H1 (cell line): ENCODE measurements at places on chromosomes 2 and 18. TPM values are rescaled to one million over a fixed set of nuclear protein-coding genes. Genes with fewer than 3 reads are reported as not detected.

GRCh38 chr18:66523219-66523991 is 80.5 kb downstream of the CDH19 start:
- no peaks in the 10 kb centered on the region for H3K27me3 ChIP-seq
- no peaks in the 10 kb centered on the region for H3K36me3 ChIP-seq
- H3K27ac ChIP-seq, result no peak overlapping the region
- no peaks in the 10 kb centered on the region for H3K4me1 ChIP-seq
- H3K4me3 ChIP-seq, result no peak overlapping the region

Gene NOSTRIN
- total RNA-seq, result not detected in 2 replicates

GRCh38 chr18:79586436-79587225 is 93.0 kb upstream of the CTDP1 start:
- H3K27ac ChIP-seq, result no peak overlapping the region
- H3K4me1 ChIP-seq, result peaks cover 7% of the 10 kb centered on the region
- no peak for DNase-seq
- H3K27me3 ChIP-seq, result no peaks in the 10 kb centered on the region

DNA sequence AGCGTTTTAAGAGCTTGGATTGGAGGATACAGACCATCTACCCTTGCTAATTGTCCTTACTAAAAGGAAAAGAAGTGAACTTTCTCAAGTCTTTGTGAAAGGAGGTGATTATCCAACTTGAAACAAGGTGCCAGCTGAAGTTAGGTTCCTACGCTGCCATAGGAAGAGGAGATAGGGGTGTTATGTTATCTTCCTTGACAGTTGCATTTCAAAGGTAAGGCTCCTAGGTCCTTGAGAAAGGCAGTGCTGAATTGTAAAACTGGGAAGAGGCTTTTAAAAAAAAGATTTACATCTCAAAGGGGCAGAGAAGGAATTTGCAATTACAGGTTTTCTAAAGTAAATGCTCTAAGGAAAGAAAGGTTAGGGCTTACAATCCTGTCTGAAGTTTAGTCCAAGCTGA is 810.2 kb upstream of the LRATD1 start:
- H3K27me3 ChIP-seq, result peaks cover 56% of the 10 kb centered on the region
- no peak overlapping the region for H3K4me3 ChIP-seq
- no peaks in the 10 kb centered on the region for H3K4me1 ChIP-seq
- no peak for DNase-seq

- DNase-seq, result no peak
- H3K27ac ChIP-seq, result no peak within 1 kb of the TSS
- H3K4me3 ChIP-seq, result peak within 1 kb of the TSS; percentile 60
- peaks cover 3% of the 10 kb centered on the region; the same call in 1 of the 2 replicates for H3K4me1 ChIP-seq
- H3K27me3 ChIP-seq, result peaks cover 41% of the 10 kb centered on the region
- no peaks in the 10 kb centered on the region for H3K36me3 ChIP-seq
These were observed at the start of gene ATP6V1C2 for GRCh38 chr2:10721396-10722251. TSS of gene ATP6V1C2 (plus strand) at chr2:10721630. CDS start at chr2:10722850, 1,220 bp downstream.

GRCh38 chr2:36667931-36668330 is 28.6 kb upstream of the VIT start:
- H3K4me3 ChIP-seq, result no peak overlapping the region
- H3K4me1 ChIP-seq, result no peaks in the 10 kb centered on the region
- H3K27ac ChIP-seq, result no peak overlapping the region
- H3K36me3 ChIP-seq, result no peaks in the 10 kb centered on the region
- no peak for DNase-seq

GRCh38 chr2:33395655-33396249 is 80.7 kb upstream of the RASGRP3 start:
- no peak overlapping the region for H3K4me3 ChIP-seq
- peaks cover 2% of the 10 kb centered on the region; the same call in 1 of the 2 replicates for H3K27me3 ChIP-seq
- no peak for DNase-seq
- H3K36me3 ChIP-seq, result no peaks in the 10 kb centered on the region
- H3K27ac ChIP-seq, result no peak overlapping the region

Gene TMEM17
- total RNA-seq, result 0.69 and 0.99 TPM in 2 replicates

DNA sequence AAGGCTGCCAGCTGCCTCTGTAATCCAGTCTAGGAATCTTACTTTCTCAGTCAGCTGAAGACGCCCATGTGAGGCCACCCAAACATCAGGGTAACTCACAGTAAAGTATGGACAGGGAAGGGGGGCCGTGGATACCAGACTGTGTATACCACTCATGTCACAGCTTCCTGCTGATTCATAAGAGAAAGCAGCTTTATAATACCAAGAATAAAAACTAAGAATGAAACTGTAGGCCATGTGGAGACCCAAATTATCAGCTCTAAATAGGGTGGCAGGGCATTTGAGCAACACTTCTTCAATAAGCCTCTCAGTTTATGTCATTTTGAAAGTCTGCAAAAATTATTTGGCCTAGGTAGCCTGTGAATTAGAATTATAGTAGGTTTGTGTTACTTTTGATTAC is 115.0 kb upstream of the CDCA7 start:
- DNase-seq, result no peak
- H3K27ac ChIP-seq, result no peak overlapping the region
- peaks cover 3% of the 10 kb centered on the region for H3K4me1 ChIP-seq

- DNase-seq, result no peak
- H3K4me1 ChIP-seq, result no peaks in the 10 kb centered on the region
- H3K27ac ChIP-seq, result no peak overlapping the region
- no peaks in the 10 kb centered on the region for H3K36me3 ChIP-seq
- no peaks in the 10 kb centered on the region for H3K27me3 ChIP-seq
These were observed 77.4 kb upstream of the NPAS2 start for GRCh38 chr2:100742277-100743254.

Gene GALNT14
- 10.3 and 13.7 TPM in 2 replicates for total RNA-seq

Gene SATB2
- 5.1 and 5.7 TPM in 2 replicates for total RNA-seq

- 0 out of 2 replicates have a peak overlapping the region, but pooled peaks have one; percentile 98 for H3K27ac ChIP-seq
- H3K27me3 ChIP-seq, result no peaks in the 10 kb centered on the region
- H3K4me3 ChIP-seq, result peak overlapping the region; percentile 99
These were observed 444 bp upstream of the MMADHC start for GRCh38 chr2:149587950-149588487.
